MM.1S (cell line): ENCODE measurements at places on chromosomes 1 and 21.
A peak's percentile ranks its signal among the peaks of the same experiment; 100 is the strongest.

DNA sequence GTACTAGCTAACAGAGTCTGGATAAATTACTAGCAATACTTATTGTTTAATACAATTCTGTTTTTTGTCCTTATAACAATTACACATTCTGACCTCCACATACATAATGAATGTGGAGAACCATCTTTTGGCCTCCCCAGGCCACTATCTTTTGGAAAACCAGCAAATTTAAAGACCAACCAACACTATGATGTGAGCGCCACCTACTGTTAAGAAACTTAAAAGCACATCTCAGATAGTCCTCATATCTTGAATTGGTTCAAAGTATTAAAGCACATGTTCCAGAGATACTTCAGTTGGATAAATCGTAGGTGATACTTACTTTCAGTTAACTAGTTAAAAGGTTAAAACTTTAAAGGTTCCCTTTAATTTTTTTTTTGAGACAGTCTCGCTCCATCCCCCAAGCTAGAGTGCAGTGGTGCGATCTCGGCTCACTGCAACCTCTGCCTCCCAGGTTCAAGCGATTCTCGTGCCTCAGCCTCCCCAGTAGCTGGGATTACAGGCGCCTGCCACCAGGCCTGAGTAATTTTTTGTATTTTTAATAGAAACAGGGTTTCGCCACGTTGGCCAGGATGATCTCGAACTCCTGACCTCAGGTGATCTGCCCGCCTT lies 29.3 kb upstream of the USP1 start:
- DNase-seq, result peak; percentile 57

DNA sequence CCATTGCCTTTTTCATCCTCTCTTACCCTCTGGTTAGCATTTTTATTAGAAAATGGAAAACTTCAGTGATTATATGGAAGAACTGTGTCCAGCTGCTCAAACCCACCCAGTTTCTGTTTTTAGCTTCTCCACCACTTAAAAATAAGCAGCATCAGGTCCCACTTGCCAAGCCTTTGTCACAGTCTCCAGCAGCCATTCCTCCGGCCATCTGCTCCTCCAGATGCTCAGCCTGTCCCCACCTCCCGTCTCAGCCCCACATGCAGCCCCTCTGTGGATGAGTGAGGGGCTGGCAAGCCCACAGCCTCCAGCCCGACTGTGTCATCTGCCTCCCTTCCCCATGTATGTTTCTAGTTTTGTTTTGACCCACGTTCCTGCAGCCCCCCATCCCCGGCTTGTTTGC lies 289.7 kb downstream of the HHAT start:
- DNase-seq, result no peak

DNA sequence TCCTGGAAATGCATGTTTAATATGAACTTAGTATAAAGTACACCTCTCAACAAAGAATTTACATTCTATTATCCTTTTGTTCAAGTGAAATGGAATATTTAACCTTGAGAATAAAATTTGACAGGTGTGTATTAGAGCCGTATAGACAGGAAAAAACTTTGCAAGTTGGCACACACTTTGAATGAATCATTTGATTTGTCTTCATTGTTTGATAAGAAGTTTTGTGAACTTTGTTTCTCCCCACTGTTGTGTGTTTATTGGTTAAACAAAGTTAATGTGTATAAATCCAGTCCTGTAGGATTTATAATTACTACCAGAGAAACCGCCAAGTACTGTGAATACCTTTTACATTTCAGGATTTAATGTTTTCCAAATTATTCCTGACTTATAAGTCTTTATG lies 2.0 kb downstream of the SYDE2 start:
- no peak for DNase-seq

DNA sequence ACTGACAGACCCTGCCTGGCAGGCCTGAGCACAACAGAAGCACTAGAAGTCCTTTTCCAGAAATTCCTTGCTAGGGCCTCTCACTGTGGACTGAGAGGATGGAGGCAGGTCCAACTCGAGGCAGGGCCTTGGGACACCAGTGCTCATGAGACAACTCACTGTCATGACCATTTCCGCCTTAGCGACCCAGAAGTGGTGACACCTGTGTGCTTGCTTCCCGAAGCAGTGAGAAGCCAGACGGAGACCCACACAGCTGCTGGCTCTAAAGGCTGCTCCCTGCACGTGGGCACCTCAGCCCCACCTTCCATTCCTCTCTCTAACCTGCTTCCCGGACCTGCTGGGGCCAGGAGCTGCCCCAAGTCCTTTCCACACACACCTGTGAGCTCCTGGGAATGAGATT lies 33.0 kb downstream of the KCNC4 start:
- peak; percentile 6 for DNase-seq

GRCh38 chr21:25373126-25374082 lies 233.9 kb downstream of the MRPL39 start:
- no peak for DNase-seq

GRCh38 chr1:225483818-225484656 lies 56.2 kb upstream of the LBR start:
- no peak for DNase-seq

DNA sequence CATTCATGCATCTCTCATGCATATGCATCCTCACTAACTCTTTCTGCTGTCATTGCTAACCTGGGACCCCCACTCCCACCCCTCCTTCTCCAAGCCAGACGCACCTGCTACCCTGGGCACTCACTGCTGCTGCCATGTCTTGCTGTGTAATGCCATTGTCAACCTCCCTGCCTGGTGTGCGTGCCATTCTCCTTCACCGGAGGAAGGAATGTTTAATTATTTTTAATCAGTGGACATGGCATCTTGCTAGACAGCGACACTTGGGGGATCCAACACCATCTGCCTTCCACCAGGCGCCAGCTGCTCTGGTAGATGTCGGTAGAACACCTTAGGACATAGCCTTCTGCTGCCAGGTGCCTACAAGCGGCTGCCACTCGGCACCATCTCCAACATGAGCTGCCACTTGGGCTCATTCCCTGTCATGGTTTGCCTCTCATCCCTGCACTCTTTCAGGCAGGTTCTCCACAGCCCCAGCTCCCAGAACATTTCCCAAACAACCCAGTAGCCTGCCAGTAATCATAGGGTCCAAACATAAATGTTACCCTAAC lies 306.9 kb downstream of the TTLL7 start:
- no peak for DNase-seq

DNA sequence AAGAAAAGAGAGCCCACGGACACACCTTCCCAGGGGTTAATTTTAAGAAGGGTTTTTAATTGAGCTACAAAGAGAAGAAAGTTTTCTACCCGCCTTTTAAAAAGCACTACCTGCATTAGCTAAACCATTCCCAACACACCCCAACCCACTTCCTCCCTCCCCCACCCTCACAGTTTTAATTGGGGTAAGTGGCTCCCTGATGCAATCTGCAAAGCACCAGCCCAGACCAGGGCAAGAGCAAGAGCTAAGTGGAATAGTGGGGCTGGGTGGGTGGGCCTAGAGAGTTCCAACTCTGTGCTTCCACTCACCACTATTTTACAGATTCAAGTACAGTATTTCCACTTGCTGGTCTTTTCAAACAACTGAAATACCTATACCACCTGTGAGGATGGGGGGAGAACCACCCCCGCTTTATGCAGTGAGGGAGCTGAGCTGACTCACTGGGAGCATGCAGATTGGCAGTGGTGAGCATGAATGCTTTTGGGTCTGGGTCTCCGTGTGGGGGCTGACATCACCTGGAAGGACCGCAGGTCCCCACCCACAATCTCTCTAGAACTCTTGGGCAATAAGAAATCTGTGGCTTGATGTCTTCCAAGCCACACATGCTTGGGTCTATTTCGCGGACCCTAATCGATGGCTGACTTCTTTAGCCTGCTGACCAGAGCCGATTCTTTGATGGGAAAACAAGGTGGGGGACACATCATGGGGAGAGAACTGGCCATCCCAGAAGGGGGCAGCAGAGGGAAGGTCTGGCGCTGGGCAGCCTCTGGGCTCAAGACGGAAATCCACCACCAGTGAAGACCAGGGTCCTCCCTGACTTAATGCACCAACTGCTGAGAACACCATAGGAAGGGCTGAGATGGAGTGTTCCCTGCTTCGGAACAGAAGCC lies 95.5 kb downstream of the SSBP3 start:
- DNase-seq, result no peak

DNA sequence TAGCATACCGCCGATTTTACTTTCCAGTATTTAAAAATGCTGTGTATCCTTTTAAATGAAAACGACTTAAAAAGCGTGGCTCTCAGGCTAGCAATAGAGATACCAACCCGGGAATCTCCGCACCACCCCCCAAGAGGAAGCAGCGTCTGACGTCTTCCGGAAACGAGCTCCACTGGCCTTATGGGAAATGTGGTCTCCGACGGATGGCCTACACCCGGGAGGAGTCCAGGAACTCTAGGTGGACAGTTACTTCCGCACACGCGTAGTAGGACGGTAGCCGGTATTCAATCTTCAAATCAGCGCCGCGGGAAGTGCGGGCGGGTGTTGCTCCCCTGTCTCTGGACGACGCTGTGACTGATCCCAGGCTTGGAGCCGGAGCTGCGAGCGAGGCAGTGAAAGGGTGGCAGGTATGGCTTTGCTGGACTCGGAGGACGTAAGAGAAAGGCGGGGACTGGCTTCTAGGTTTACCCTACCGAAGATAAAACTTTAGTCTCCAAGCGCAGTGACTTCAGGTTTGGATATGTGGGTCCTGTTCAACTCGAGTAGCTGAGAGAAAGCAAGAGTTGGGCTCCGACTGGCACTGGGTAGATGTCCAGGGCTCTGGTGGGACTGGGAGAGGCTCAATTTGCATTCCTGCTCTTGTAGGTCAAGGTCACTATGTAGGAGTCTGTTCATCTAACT lies at the start of gene ZNF684:
TSS of gene ZNF684 (plus strand) at position 257 of the 681 bp plus-strand sequence. CDS start 1,530 bp downstream, outside the sequence.
- peak; percentile 98 for DNase-seq

DNA sequence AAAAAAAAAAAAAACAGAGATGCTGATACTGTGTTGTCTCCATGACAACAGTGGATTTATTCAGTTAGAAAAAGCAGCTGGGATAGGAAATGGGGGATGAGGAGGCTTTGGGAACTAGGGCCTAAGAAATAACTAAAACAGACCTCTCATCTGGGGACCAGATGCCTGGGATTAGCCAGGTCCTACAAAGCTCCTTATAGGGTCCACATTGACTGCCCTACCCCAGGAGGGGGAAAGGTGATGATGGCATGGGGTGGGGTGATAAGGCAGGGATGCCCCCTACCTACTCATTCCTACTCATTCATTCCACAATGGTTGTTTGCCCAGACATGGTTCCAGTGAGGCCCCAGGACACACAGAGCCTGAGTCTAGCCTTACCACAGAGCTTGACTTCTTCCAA lies 131.2 kb downstream of the PLXNA2 start:
- no peak for DNase-seq

GRCh38 chr1:58979677-58980076 lies 195.8 kb upstream of the JUN start:
- DNase-seq, result no peak

DNA sequence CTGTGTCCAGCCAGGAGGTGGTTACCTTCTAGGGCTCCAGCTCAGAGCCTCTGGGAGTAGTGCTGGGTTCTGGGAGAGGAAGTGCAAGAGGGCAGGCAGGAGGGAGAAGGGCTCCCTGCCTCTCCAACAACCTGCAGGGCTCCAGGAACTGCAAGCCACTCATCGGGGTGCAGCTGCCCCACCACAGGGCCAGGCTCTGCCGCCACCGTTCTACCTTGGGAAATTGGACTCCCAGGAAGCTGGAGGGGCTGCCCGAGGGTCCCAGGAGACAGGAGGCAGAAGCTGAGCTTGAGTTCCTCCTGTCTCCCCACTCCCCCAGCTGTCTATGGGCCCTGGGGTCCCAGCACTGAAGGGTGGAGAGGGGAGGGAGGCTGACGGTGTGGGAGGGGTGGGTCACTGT lies 7.4 kb upstream of the PRDM16 start:
- no peak for DNase-seq

GRCh38 chr1:112383759-112384370 lies 12.1 kb upstream of the CTTNBP2NL start:
- DNase-seq, result no peak

DNA sequence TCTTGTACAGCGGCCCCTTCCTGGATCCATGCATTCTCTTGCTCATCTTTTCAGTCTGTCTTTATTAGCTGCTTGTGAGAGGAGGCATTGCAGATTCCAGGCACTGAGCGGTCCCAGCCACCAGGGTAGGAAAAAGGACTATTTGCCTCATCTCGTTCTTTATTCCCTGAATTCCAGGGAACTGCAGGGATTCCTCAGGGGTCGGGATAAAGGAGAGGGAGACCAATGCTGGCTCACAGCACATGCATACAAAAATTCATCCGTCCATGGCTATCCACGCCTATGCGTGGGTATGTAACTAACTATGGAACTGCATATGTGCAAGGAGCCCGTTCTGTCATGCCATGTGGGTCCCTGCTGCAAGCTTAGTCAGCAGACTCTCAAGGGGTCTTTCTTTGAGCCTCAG lies 879 bp upstream of the PLPPR5 start:
- no peak for DNase-seq

GRCh38 chr1:155650231-155650757 lies 38.3 kb downstream of the YY1AP1 start:
- DNase-seq, result no peak

DNA sequence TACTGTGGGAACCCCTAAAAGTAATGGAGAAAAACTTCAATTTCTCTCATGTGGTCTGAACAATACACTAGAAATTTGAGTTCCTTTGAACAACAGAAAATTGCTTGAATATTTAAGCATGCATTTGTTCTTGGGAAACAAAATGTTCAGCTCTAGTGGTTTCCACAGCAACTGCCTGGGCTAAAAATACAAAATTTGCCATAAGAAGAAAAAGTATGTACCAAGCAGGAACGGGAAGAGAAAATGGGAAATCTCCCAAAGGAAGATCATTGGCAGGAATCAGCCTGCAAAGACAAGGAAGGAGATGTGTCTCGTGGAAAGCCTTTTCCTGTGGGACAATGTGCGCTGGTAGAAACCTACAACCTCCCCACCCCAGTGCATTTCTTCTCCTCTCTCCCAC lies 119.0 kb upstream of the DPT start:
- no peak for DNase-seq

DNA sequence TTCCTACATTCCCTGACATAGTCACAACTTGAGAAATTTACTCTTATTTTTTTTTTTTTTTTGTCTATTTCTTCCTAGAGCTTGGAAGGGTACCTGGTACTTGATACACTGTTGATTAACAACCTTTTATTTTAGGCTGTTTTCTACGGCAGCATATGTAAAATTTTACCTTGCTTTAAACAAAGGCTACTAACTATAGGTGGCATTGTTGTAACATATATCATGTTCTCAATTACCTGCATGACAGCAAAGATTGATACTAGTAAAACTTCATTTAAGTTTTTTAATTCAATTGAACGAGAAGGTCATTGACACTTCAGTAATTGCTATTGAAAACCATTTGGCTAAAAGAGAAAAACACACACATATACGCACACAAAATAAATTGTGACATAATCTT lies 238.3 kb upstream of the ESRRG start:
- DNase-seq, result no peak
